ENCODE measurements at places on chromosomes 16 and 17.

DNA sequence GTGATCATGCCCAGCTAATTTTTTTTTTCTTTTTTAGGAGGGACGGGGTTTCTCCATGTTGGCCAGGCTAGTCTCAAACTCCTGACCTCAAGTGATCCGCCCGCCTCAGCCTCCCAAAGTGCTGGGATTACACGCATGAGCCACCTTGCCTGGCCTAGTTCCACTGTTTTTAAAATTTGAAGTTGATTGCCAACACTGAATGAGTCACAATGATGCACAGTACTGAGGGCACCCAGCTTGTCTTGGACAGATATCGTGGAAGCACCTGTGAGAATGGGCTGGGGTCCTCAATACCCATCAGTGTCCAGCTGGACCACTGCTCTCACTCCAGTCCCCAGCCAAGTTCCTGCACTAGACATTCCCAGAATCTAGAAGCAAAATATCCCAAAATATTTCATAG lies 2.5 kb downstream of the KNOP1 start:
- DNase-seq, result no peak

GRCh38 chr16:14531101-14531500 lies 99.0 kb downstream of the PARN start:
- no peak for DNase-seq

DNA sequence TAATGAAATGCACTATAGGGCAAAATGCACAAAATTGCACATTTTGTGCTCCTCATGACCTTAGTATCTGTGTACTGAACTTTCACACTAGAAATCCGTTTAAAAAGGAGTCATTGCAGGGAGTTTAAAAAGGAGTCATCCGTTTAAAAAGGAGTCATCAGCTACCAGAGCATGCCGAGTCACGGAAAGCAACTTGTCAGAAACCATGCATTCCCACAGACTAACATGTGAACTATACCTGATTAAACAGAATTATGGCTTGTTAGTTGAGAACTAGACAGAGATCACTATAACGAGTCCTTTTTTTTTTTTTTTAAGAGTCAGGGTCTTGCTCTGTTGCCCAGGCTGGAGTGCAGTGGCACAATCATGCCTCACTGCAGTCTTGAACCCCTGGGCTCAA lies 35.9 kb downstream of the SLC6A4 start:
- DNase-seq, result no peak

DNA sequence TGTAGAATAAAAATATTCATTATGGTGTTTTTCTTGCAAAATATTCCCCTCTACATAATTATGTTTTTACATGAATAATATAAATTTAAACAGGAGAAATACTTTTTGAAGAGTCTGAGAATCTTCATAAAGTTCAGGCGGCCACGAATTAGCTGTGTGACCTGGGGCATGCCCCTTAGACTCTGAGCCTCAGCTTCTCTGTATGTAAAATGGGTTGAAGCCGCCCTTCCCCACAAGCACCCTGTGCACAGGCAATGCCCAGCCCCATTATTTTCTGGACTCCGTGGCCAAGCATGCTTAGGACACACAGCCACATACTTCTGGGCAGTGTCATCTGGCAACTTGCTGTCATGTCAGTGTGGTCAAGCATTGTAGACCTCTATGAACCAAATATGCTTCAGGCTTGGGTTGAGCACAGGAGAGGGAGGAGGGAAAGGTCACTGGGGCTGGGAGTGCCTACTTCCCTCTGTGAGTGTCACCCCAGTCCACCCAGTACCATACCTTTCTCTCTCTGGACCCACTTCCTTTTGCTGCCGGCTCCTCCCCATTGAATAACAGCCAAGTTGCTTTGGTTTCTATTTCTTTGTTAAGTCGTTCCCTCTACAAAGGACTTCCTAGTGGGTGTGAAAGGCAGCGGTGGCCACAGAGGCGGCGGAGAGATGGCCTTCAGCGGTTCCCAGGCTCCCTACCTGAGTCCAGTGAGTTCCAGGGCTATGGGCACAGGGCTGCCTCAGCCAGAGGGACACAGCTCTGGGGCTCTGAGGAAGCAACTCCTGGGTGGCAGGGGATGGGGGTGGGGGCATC lies at the start of gene LGALS9:
TSS of gene LGALS9 (plus strand) at position 582 of the 804 bp plus-strand sequence. CDS start at position 660, 78 bp downstream.
- peak; percentile 15 for DNase-seq

GRCh38 chr17:50027881-50028735 lies 27.8 kb upstream of the ITGA3 start:
- no peak for DNase-seq

GRCh38 chr16:57489229-57489628 lies 2.9 kb upstream of the DOK4 start:
- DNase-seq, result no peak

All from stimulated activated CD4-positive, alpha-beta T cell treated with anti-CD3 and anti-CD28 coated beads, Interleukin-12 subunit alpha, Interleukin-12 subunit beta, amount 100 ng/mL, for 4 hours (primary cell).